ENCODE measurements at places on chromosomes 16 and 17. TPM values are rescaled to one million over a fixed set of nuclear protein-coding genes. Genes with fewer than 3 reads are reported as not detected.

The RTN4RL1 gene
- 0.47 TPM for total RNA-seq

The MFAP4 gene
- 47.1 TPM for total RNA-seq

The GPRC5C gene
- 1.1 TPM for total RNA-seq

The ITGB3 gene
- total RNA-seq = 4.7 TPM

The GLIS2 gene
- total RNA-seq = 3.1 TPM

The KRT40 gene
- not detected for total RNA-seq

Data from bronchial smooth muscle cell (primary cell).